Activated CD8-positive, alpha-beta T cell treated with anti-CD3 and anti-CD28 coated beads, Interleukin-2, amount 10 ng/mL, durations not matched to agents 7 days and 5 days (primary cell): ENCODE measurements at places on chromosomes 3 and 15.

- H3K4me3 ChIP-seq, result no peak overlapping the region
- no peaks in the 10 kb centered on the region for H3K36me3 ChIP-seq
- H3K27me3 ChIP-seq, result no peaks in the 10 kb centered on the region
- H3K4me1 ChIP-seq, result peaks cover 5% of the 10 kb centered on the region
- H3K27ac ChIP-seq, result no peak overlapping the region
- DNase-seq, result no peak
These were observed 208.9 kb downstream of the CHST2 start for GRCh38 chr3:143328451-143328850.

- H3K4me1 ChIP-seq, result peaks cover 5% of the 10 kb centered on the region
- H3K27ac ChIP-seq, result no peak overlapping the region
- peaks cover 20% of the 10 kb centered on the region for H3K36me3 ChIP-seq
- peak; percentile 90 for DNase-seq
- H3K4me3 ChIP-seq, result no peak overlapping the region
These were observed 35.8 kb downstream of the TKT start for GRCh38 chr3:53219895-53220483.

GRCh38 chr3:57545636-57546268, 1.6 kb upstream of the DNAH12 start:
- no peak for DNase-seq
- no peaks in the 10 kb centered on the region for H3K36me3 ChIP-seq
- H3K4me3 ChIP-seq, result no peak overlapping the region
- H3K27me3 ChIP-seq, result no peaks in the 10 kb centered on the region
- H3K27ac ChIP-seq, result no peak overlapping the region

- peak; percentile 81 for DNase-seq
- peaks cover 2% of the 10 kb centered on the region for H3K27me3 ChIP-seq
- H3K4me3 ChIP-seq, result peak overlapping the region; percentile 75
- peaks cover 18% of the 10 kb centered on the region for H3K36me3 ChIP-seq
These were observed 68.0 kb downstream of the FNDC3B start for GRCh38 chr3:172107403-172107802.

DNA sequence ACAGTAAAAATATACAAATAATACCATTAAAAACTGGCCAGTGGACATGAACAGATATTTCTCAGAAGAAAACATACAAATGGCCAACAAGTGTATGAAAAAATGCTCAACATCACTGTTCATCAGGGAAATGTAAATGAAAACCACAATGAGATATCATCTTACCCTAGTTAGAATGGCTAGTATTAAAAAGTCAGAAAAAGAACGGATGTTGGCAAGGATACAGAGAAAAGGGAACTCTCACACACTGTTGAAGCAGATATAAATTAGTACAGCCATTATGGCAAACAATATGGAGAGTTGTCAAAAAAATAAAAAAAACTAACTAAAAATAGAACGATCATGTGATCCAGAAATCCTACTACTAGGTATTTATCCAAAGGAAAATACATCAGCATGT, 222.7 kb upstream of the NAALADL2 start:
- DNase-seq, result no peak
- no peak overlapping the region for H3K4me3 ChIP-seq
- no peaks in the 10 kb centered on the region for H3K4me1 ChIP-seq
- H3K27ac ChIP-seq, result no peak overlapping the region

GRCh38 chr15:52658955-52659354, 20.2 kb downstream of the ATOSA start:
- H3K36me3 ChIP-seq, result peaks cover 43% of the 10 kb centered on the region
- no peaks in the 10 kb centered on the region for H3K27me3 ChIP-seq
- H3K27ac ChIP-seq, result no peak overlapping the region
- peak; percentile 22 for DNase-seq

- H3K4me3 ChIP-seq, result no peak overlapping the region
- no peaks in the 10 kb centered on the region for H3K36me3 ChIP-seq
- no peak overlapping the region for H3K27ac ChIP-seq
- no peaks in the 10 kb centered on the region for H3K27me3 ChIP-seq
These were observed 37.0 kb downstream of the GOLM2 start for GRCh38 chr15:44325568-44325967.

DNA sequence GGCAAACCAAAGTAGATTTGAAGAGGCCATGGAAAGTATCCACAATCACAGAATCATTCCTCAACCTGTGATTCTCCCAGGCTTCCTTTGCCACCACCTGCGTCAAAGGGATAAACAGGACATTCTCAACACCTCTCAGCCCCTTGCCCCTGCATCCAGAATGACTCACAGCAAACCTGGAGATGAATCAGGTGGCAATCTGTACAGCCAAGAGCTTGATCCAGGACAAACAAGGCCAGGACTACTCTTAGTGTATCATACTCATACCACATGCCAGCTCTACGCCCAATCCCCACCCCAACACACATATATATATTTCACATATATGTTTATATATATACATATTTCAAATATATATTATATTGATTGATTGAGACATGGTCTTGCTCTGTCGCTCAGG, 23.6 kb upstream of the C3orf62 start:
- H3K27me3 ChIP-seq, result no peaks in the 10 kb centered on the region
- DNase-seq, result no peak
- H3K4me3 ChIP-seq, result no peak overlapping the region
- H3K4me1 ChIP-seq, result peaks cover 6% of the 10 kb centered on the region
- no peak overlapping the region for H3K27ac ChIP-seq
- peaks cover 54% of the 10 kb centered on the region for H3K36me3 ChIP-seq

DNA sequence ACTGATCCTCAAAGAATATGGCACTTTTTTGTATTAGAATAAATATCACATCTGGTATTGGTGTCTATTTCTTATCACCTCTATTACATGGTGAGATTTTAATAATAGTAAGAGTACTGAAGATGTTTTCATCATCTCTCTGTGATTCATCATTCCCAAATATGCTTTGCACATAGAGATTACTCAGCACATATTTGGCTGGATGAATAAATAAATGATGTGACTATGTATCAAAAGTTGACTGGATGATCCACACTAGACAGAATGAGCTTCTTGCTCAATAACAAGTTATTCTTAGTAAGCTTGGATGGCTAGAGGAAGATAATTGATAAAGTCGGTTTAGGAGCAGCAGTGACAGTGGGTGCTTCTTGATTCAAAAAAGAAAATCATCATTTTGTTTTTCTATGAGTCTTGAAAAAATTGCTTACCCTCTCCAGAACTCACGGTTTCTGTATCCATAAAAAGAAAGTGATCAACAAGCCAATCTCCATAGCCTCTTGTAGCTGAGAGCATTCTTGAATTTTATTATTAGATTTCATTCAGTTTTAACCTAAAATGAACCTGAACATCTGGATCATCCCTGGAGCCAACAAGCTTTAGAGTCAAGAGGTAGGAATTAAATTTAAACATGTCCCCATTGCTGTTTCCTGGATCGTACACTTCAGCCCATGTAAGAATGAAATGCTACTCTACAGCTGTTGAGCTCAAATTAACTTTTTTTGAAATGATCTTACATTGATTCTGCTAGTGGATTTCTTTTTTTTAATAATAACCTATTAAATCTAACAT, 104.8 kb upstream of the OSTN start:
- no peak overlapping the region for H3K4me3 ChIP-seq
- no peaks in the 10 kb centered on the region for H3K4me1 ChIP-seq
- H3K36me3 ChIP-seq, result no peaks in the 10 kb centered on the region
- no peak overlapping the region for H3K27ac ChIP-seq

- H3K4me3 ChIP-seq, result peak overlapping the region; percentile 86
- H3K27me3 ChIP-seq, result peaks cover 8% of the 10 kb centered on the region
- DNase-seq, result peak; percentile 55
- H3K27ac ChIP-seq, result peak overlapping the region; percentile 84
These were observed 624 bp downstream of the AKAP13 start for GRCh38 chr15:85380812-85381642.

- DNase-seq, result no peak
- H3K4me3 ChIP-seq, result no peak overlapping the region
- peaks cover 12% of the 10 kb centered on the region for H3K36me3 ChIP-seq
These were observed 112.5 kb upstream of the BNIP2 start for GRCh38 chr15:59801649-59802048.

- DNase-seq, result peak; percentile 41
- no peak overlapping the region for H3K27ac ChIP-seq
- no peaks in the 10 kb centered on the region for H3K36me3 ChIP-seq
These were observed 14.4 kb downstream of the ATP13A3 start for GRCh38 chr3:194472290-194472920.

GRCh38 chr15:87816811-87817210, 439.7 kb downstream of the NTRK3 start:
- H3K4me1 ChIP-seq, result no peaks in the 10 kb centered on the region
- DNase-seq, result no peak
- no peaks in the 10 kb centered on the region for H3K36me3 ChIP-seq

DNA sequence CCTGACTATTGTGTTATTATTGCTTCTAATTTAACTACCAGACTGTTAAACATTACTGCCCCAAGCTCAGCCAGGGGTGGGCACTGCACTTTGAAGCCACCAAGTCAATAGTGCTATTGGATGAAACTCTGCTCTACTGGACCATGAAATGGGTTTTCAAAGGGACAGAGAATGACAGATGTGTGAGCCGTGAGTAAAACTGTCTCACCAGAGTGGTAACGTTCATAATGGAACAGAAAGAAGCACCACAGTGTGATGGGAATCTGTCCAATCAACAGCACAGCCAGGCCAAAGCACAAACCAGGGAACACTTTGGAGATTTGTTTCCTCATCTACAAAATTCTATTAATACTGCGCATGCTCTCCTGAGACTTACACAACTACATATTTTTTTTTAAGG, 171.8 kb upstream of the LPP start:
- no peak overlapping the region for H3K27ac ChIP-seq
- no peak for DNase-seq
- H3K36me3 ChIP-seq, result peaks cover 15% of the 10 kb centered on the region
- H3K27me3 ChIP-seq, result no peaks in the 10 kb centered on the region

GRCh38 chr15:85337425-85338074, 42.9 kb upstream of the AKAP13 start:
- peaks cover 2% of the 10 kb centered on the region for H3K4me1 ChIP-seq

- no peak overlapping the region for H3K27ac ChIP-seq
- no peaks in the 10 kb centered on the region for H3K27me3 ChIP-seq
- no peak overlapping the region for H3K4me3 ChIP-seq
- DNase-seq, result no peak
- H3K36me3 ChIP-seq, result no peaks in the 10 kb centered on the region
- no peaks in the 10 kb centered on the region for H3K4me1 ChIP-seq
These were observed 162.4 kb downstream of the NSUN3 start for GRCh38 chr3:94225148-94225865.

GRCh38 chr3:179544981-179545645, 17.6 kb upstream of the ACTL6A start:
- no peak overlapping the region for H3K4me3 ChIP-seq
- no peaks in the 10 kb centered on the region for H3K36me3 ChIP-seq
- no peak overlapping the region for H3K27ac ChIP-seq
- DNase-seq, result no peak
- H3K4me1 ChIP-seq, result no peaks in the 10 kb centered on the region
- peaks cover 9% of the 10 kb centered on the region for H3K27me3 ChIP-seq

GRCh38 chr15:41215708-41216107, 14.8 kb downstream of the EXD1 start:
- no peaks in the 10 kb centered on the region for H3K36me3 ChIP-seq
- no peak for DNase-seq
- H3K27me3 ChIP-seq, result peaks cover 28% of the 10 kb centered on the region
- H3K27ac ChIP-seq, result no peak overlapping the region
- no peak overlapping the region for H3K4me3 ChIP-seq
- H3K4me1 ChIP-seq, result no peaks in the 10 kb centered on the region

GRCh38 chr3:186013312-186013711, 75.5 kb upstream of the TRA2B start:
- no peak for DNase-seq
- H3K4me1 ChIP-seq, result no peaks in the 10 kb centered on the region
- H3K27me3 ChIP-seq, result peaks cover 17% of the 10 kb centered on the region
- H3K27ac ChIP-seq, result no peak overlapping the region

- H3K27ac ChIP-seq, result no peak overlapping the region
- no peaks in the 10 kb centered on the region for H3K4me1 ChIP-seq
- no peaks in the 10 kb centered on the region for H3K36me3 ChIP-seq
These were observed 48.4 kb upstream of the KY start for GRCh38 chr3:134699141-134699711.

DNA sequence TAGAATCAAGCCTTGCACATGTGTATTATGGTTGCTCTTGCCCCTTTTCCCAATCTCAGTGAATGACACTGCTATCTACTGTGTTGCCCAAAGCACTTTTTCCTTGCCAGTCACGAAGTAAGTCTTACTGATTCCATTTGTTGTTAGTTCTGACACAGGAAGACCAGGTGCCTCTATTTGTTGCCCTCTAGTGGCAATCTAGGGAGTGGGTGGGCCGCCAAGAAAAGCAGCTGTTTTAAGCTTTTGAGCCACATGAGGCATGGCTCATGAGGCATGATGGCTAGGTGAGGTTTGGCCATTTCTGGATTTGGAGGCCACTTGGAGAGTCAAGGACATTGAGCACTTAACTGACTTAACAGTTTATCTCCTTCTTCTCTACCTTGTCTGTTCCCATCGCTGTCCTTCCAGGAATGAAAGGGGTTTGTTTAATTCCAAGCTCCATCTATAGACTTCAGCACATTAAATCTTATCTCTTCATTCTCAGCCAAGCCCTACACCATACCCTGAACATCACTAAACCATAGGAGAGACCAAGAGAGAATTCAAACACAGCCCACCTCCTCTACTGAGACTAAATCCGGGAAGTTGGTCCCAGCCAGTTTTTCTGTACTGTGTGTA, 103.1 kb downstream of the HCN4 start:
- no peaks in the 10 kb centered on the region for H3K4me1 ChIP-seq
- H3K27me3 ChIP-seq, result peaks cover 2% of the 10 kb centered on the region
- no peaks in the 10 kb centered on the region for H3K36me3 ChIP-seq
- H3K27ac ChIP-seq, result no peak overlapping the region

GRCh38 chr3:185330238-185330637, 32.7 kb upstream of the MAP3K13 start:
- peaks cover 15% of the 10 kb centered on the region for H3K4me1 ChIP-seq
- H3K36me3 ChIP-seq, result no peaks in the 10 kb centered on the region
- peaks cover 5% of the 10 kb centered on the region for H3K27me3 ChIP-seq
- no peak overlapping the region for H3K4me3 ChIP-seq
- H3K27ac ChIP-seq, result no peak overlapping the region

- no peaks in the 10 kb centered on the region for H3K27me3 ChIP-seq
- H3K4me3 ChIP-seq, result peak overlapping the region; percentile 89
- H3K4me1 ChIP-seq, result peaks cover 81% of the 10 kb centered on the region
- DNase-seq, result peak; percentile 65
- peaks cover 13% of the 10 kb centered on the region for H3K36me3 ChIP-seq
- H3K27ac ChIP-seq, result peak overlapping the region; percentile 84
These were observed 817 bp downstream of the USP3 start for GRCh38 chr15:63504979-63505841.
